T-helper 22 cell (primary cell): ENCODE measurements at places on chromosomes 12 and 14.

- DNase-seq = no peak
These were observed 27.1 kb upstream of the CDK17 start for GRCh38 chr12:96427269-96427729.

DNA sequence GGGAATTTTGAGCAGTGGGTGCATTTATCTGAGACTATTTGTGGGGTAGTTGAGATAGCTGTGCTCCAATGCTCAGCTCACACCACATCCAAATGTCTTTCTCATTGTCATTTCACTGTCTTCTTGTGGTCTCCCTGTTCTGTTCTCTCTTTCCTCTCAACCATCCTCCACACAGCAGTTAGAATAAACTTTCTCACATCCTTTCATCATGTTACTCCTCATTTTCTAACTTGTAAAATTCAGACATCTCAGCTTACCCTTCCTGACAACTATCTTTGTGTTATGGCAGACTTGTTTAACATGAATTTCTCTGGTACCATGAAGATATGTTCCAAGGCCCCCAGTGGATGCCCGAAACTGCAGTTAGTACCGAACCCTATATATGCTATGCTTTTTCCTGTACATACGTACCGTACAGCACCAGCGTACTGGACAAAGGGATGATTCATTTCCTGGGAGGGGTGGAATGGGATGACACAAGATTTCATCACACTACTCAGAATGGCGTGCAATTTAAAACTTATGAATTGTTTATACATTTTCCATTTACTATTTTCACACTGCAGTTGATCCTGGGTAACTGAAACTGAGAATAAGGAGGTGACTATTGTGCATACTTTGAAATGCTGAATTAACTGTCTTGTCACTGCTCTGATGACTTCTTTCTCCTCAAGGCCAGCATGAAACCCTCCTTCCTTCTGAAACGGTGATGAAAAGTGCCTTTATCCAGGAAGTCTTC, 177.1 kb upstream of the SLC38A2 start:
- no peak for DNase-seq

DNA sequence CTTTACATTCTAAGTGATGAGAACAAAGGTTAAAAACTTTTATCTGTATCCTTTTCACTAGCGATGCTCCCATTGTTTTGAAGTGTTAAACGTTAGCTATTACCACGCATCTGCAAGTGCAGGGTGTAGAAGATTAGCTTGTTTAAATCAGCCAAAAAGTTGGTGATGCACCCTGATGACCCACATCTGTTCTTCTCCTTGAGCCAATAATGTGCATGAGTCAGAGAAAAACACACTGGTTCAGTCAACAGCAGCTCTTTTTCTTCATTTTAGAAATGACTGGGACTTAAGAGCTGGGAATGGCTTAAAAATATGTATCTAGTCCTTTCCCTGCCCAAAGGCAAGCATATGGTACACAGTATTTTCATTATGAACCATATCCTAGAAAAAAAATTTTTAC, 323.5 kb upstream of the PDE3A start:
- DNase-seq = no peak

GRCh38 chr14:88286309-88286708, 36.8 kb downstream of the KCNK10 start:
- DNase-seq = no peak

DNA sequence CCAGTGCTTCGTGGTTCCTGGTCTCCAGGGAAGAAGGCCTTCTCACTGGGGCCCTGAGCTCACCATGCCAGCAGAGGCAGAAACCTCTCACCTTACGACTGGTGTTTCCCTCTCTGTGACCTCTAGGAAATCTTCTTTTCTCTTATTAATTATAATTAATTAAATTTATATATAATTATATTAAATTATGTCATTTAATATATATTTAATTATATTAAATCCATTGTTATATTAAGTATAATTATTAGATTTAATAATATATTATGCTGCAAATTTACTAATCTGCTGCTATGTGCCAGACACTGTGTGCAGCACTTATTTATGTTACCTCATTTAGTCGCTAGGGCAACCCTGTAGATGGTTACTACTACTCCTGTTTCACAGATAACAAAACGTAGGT, 70.3 kb upstream of the MBIP start:
- no peak for DNase-seq

GRCh38 chr14:57732463-57733285, 133.2 kb downstream of the SLC35F4 start:
- no peak for DNase-seq

GRCh38 chr12:92297932-92298696, 152.5 kb upstream of the BTG1 start:
- no peak for DNase-seq

GRCh38 chr14:92663049-92663448, 85.4 kb downstream of the LGMN start:
- DNase-seq = no peak

GRCh38 chr14:73712540-73713180, 1.5 kb downstream of the PNMA1 start:
- no peak for DNase-seq

- no peak for DNase-seq
These were observed 72.9 kb upstream of the SRSF5 start for GRCh38 chr14:69693801-69694729.

GRCh38 chr12:57591782-57592325, 862 bp downstream of the PIP4K2C start:
- no peak for DNase-seq

DNA sequence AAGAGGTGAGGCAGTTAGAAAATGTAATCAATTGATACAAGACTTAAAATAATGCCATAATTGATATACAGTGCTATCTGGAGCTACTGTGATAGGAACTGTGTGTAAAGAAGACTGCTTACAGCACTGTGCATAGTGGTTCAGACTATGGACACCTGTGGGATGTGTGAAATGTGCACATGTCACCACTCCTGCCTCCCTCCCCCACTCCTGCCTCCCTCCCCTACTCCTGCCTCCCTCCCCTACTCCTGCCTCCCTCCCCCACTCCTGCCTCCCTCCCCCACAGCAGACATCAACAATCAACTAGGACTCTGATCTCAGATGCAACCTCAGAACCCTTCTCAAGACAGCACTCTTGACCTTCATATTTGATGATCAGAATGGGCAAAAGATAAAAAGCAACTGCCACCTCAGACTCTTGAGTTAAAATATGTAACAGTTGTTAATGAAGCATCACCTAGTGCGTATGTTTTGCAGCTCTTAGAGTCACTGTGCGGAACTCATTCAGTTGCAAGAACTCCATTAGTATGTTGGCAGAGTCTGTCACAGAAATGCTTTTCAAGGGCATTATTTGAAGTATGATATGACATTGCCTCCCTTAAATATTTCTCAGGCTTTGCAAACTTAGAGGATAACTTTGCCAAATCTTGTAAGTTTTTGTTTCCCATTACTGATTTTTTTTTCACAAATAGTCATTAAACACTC, 255.2 kb upstream of the DDHD1 start:
- no peak for DNase-seq

DNA sequence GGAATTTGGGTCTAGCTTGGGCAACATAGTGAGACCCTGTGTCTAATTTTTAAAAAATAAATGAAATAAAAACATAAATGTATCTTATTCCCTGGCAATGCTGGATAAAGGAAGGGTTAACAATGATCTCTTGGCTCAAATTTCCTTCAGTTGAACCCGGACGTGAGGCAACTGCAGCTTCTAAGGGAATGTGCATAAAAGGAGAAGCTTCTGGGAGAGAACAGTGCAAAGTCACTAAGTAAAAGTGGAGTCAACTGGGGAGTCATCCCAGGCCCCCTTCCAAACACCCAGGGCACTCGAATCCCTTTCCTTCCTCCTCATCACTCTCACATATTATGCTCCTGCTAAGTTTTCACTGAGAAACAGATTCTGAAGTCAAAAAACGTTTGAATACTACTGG, 147.3 kb downstream of the PPM1H start:
- no peak for DNase-seq

DNA sequence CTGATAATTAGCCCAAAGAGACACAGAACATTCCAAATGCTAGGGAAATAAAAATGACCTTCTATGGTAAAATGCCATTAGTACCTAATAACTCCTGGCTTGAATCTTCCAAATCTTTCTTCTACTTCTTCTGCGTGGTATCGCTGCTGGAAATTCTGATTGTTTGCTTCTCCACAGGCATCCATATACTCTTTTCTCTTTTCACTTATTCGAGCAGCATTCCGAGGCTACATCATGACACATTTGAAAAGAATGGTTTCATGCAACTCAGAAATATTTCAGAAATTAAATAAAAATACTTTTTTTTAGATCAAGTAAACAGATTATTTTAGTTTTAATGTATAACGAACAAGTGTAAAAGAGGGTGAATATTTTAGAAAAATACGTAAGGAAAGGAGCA, 18.9 kb downstream of the ZCCHC8 start:
- no peak for DNase-seq

- DNase-seq = no peak
These were observed 8.1 kb downstream of the SPATS2 start for GRCh38 chr12:49375406-49375805.

GRCh38 chr14:82520765-82521164, 987.1 kb upstream of the SEL1L start:
- no peak for DNase-seq

GRCh38 chr12:88993651-88994050, 358.6 kb downstream of the DUSP6 start:
- no peak for DNase-seq

GRCh38 chr12:116172224-116172849, 105.2 kb downstream of the MED13L start:
- DNase-seq = no peak

DNA sequence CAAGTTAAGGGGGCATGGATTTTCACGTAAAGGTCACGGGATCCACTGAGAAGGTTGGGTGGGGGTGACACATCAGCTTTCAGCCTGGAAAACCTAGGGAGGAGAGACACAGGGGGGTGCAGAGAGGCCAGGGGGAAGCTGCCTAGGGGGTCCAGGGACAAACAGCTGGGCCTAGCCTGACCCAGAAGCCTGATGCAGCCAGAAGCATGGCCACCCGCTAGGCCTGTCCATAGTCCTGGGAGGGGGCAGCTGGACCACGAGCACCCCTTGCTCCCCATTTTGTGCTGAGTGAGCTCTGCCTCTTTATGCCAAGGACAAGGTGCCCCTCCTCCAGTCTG, 322.7 kb upstream of the RTL1 start:
- no peak for DNase-seq

- no peak for DNase-seq
These were observed 55.3 kb downstream of the RIN3 start for GRCh38 chr14:92568621-92569479.

DNA sequence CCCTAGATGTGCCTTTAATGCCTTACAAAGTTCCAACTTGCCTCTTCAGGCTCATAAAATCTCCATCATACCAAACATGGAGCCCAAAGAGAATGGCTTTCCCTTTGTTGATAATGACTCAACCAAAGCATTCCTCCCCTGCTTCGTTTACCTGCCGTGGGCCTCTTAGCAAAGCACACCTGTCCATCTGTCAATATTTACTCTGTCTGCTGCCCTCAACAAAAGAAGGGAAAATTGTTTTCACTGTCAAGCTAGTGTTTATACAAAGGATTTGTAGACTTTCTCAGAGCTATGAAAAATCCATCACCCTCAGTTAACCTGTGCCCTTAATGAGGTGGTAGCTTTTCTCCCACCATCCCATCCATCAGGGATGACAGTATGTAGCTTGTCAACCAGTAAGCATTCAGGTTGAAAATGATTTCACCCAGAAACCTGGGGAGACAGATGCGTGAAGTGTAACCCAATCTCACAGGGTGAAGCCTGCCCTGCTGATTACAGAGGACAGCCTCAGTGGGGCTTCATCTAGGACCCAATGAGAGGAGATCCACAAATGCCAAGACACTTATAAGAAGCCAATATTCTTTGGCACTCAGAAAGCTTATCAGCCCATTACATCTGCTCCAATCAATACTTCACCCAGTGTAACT, 278.1 kb downstream of the NUAK1 start:
- DNase-seq = no peak

GRCh38 chr12:99049774-99050173, 404.7 kb downstream of the APAF1 start:
- no peak for DNase-seq

DNA sequence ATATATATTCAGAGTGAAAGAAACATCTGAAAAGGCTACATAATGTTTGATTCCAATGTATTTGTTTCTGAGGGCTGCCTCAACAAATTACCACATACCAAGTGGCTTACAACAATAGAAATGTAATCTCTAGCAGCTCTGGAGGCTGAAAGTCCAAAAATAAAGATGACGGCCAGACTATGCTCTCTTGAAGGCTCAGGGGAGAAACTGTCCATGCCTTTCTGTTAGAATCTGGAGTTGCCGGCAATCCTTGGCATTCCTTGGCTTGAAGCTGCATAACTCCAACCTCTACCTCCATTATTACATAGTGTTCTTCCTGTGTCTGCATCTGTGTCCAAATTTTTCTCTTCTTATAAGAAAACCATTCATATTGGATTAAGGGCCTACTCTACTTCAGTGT, 68.1 kb upstream of the PLEKHG7 start:
- no peak for DNase-seq

- no peak for DNase-seq
These were observed 1.0 kb downstream of the NAA25 start for GRCh38 chr12:112107306-112108201.

GRCh38 chr14:99947695-99948094, 117.5 kb upstream of the EVL start:
- no peak for DNase-seq

GRCh38 chr14:53510281-53510912, 357.3 kb upstream of the DDHD1 start:
- no peak for DNase-seq

DNA sequence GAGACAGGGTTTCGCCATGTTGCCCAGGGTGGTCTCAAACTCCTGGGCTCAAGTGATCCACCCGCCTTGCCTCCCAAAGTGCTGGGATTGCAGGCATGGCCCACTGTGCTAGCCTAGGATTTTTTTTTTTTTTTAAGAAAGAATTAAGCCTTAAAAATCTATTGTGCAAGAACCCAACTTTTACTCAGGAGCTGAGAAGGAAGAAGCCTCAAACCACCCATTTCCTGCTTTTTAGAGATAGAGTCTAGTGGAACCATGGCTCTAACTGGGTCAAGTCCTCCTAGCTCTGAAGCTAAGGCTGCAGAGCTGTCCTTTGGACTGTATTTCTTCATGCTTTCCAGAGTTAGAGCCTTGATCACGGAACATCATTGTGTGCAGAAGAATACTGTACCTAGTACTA, 1.3 kb upstream of the TSFM start:
- DNase-seq = no peak

DNA sequence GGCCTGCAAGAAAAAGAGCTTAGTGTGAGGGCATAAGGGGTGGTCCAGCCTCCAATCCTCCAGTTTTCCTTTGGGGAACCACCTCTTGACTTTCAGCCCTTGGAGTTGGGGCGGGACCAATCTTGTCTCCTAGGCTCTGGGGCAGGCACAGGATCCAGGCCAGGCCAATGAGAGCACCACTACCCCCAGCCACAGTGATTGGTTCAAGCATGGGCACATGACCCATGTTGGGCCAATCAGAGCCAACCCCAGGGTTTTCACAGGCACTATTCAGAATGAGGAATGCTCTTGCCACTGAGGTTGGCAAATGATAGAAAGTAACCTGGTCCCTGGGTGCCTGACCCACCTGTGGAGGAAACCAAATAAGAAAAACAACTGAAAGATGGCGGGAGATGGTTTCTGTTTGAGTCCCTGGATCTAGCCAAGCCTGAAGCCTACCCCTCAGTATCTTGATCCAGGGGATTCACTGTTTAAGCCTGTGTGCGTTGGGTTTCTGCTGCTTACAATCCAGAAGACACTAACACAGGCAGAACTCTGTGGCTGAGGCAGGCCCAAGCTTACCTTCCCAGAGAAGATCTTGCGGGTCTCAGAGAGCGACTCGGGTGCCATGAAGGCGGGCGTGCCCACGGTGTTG, 42.9 kb downstream of the P2RX4 start:
- no peak for DNase-seq
